ENCODE measurements at places on chromosomes 16 and 17.

DNA sequence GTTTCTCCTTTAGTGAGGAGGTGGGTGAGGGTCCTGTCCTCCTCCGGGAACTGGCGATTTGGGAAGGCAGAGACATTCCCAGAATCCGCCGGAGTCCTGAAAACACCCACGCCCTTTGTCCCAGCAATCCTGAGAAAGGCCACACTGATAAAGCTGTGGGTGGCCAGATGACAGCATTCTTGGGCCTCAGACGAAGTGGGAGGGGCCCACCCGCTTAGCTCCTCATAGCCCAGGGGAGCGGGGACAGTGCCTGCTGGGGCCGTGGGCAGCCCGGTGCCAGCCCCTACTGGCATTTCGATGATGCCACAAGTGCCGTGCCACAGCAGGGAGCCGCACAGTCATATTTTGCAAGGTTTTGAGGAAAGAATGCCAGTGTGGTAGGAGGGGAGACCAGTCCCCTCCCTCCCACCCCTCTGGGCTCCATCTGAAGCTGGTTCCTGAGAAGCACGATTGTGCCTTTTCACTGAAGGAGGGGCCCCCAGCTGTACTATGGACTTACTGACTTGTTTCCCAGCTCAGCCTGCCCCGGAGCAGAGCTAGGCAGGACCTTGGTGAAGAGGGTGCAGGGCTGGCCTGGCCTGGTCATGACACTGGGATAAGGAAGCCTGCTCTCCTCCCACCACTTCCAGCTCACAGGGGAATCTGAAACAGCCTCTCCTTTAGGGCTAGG, 20.9 kb upstream of the MPRIP start:
- DNase-seq: no peak

GRCh38 chr16:79595931-79596450, 4.5 kb downstream of the MAF start:
- no peak for DNase-seq

GRCh38 chr16:63982110-63982509, 1139.8 kb downstream of the CDH11 start:
- DNase-seq: no peak

GRCh38 chr17:5472511-5472910, 3.7 kb upstream of the DHX33 start:
- DNase-seq: no peak

DNA sequence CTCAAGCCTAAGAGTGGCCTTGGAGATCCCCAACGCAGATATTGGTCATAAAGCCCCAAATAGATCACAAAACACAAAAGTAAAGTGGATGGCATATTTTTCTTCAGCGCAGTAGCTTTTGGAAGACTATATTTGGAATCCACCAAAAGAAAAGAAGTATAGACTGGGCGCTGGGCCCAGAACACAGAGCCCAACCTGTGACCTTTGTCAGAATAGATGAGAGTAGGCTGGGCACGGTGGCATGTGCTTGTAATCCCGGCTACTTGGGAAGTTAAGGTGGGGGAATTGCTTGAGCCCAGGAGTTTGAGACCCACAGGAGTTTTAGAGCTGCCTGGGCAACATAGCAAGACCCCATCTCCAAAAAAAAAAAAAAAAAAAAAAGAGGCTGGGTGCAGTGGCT, 14.6 kb downstream of the SCIMP start:
- no peak for DNase-seq
